Fibroblast of skin of right quadriceps (primary cell): ENCODE measurements at places on chromosomes 7 and 10.

DNA sequence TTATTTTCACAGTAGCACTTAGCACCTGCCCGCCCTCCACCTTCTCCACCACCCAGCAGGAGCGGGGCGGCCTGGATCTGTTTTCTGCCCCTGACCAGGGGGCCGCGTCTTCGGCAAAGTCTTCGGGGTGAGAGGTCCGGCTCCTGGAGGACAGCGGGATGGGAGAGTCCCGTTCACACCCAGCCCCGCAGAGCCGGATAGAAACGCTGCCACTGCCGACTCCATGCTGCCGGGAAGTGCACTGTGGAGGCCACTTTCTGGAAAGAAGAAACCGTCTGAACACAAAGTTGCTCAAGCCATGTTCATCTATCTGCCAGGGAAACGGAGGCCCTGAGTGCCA is 14.5 kb upstream of the ZNF273 start:
- DNase-seq = no peak

GRCh38 chr10:60974463-60975149 is 30.6 kb upstream of the RHOBTB1 start:
- peak; percentile 54 for DNase-seq

DNA sequence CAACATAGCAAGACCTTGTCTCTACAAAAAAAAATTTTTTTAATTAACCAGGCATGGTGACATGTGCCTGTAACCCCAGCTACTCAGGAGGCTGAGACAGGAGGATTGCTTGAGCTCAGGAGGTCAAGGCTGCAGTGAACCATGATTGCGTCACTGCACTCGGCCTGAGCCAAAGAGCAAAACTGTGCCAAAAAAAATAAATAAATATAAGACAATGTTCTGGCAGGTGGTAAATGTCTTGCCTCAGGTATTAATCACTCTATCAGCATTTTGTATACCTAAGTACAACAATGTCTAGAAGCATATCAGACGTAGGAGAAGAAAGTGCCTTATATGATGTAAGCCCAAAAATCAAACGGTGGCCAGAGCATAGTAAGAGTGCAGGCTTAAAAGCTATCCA is 427.8 kb upstream of the C7orf33 start:
- DNase-seq = no peak

- no peak for DNase-seq
Observed at GRCh38 chr10:12971001-12971788, 30.3 kb downstream of the CCDC3 start.
